ENCODE measurements at places on chromosomes 5 and 9.

GRCh38 chr9:135887585-135888050, 19.7 kb downstream of the CAMSAP1 start:
- DNase-seq: no peak

- no peak for DNase-seq
Measured at GRCh38 chr5:59416451-59416850, 477.1 kb downstream of the PDE4D start.

DNA sequence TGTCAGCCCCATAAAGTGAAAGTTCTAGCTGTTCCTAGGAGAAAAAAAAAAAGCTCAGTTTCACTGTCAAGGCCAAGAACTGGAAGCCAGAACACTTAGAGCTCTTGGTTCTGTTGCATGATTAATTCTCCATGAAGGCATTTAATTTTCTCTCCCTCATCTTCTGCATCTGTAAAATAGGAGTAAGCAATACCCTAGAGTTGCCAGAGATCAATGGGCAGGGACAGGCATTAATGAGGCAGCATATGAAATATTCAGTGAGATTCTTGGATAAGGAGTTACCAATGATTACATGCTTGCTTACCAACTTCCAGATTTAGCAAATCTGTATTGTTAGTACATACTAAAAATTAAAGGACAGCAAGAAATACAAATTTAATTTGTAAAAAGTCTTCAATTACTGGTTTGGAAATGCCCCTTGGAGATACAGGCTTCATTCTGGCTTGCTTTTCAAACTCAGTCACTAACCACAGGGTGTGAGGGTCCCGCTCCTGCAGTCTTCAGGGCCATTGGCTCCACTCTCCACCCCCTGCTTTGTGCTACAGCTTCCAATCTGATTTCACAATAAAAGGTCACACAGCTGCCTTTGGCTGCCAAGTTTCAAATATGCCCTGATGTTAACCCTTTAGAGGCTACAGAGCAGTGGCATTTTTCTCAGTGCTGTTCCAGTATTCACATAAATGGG, 624.6 kb downstream of the BNC2 start:
- no peak for DNase-seq

DNA sequence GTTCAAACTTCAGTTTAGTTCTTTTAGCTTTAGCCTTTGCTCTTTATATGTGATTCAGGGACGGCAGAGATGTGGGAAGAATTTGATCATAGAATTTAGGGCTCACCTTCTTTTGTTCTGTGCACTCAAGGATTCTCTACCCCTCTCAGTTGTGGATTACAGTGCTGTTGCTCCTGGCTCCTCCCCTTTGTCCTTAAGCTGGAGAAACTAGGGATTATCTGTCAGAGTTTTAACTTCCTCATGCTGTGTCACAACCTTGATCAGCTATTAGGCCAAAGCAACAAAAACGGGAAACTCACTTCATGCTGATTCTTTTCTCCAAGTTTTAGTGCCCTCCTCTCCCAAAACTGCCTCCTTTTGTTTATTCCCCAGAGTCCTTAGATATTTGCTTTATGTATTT, 13.0 kb upstream of the PCDHAC2 start:
- no peak for DNase-seq

DNA sequence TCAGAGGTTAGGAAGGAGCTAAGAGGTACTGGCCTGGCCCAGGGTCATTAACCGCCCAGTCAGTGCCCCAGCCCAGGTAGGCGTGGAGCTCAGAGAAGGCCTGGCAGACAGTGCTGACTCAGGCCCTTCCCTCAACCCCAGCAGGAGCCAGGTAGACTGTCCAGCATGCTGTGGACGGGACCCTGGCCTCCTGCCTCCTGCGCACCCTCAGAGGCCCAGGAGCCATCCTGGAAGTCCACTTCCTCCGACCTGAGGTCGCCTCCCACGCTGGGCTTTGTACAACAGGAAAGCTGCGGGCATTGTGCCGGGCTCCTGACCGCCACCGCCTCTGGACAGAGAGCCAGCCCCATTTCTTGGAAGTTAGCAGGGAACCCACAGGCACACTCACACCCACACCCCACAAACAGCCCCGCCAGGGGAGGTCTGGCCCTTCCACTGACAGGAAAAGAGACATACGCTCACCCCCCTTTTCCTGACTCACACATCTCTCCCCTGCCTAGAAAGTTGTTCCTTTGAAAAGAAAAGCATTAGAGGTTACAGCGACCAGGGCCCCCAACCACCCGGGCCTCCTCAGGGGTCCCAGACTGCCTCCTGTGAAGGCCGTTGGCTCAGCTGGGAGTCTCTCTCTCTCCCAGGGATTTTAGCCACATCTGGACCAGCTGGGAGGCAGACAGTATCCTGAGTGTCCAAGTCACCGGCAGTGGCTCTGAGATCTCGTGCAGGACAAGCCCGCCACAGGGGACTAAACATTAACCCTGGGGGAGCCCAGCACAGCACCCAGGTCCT, 7.7 kb downstream of the RALGDS start:
- DNase-seq: no peak

DNA sequence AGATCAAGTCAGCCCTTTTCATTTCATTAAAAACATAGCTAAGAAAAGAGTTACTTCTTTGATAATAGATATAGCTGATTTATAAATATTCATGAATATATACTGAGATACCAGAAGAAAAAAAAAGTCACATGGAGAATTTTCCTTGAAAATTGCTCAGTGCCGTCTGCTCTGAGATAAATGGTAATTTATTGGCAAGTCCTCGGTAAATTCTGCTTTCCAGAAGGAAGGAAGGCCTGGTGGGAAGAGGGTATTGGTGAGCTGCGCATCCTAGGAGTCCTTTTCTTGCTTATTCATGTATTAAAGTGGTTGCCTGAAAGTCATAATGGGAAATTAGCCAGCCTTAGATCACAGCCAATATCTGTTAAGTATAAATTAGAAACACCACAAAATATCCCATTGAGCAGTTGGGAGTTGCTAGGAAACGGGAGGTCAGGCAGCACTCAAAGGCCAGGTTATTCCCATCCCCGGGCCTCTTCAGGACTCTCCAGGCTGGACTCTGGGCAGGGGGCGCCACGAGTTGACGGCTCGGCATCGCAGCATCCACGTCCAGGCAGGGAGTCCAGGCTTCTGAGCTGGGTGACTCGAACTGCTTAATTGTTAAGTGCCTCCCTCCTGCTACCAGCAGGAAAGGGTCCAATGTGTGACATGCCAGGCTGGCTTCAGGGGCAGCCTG, 116.7 kb upstream of the RETREG1 start:
- DNase-seq: no peak

DNA sequence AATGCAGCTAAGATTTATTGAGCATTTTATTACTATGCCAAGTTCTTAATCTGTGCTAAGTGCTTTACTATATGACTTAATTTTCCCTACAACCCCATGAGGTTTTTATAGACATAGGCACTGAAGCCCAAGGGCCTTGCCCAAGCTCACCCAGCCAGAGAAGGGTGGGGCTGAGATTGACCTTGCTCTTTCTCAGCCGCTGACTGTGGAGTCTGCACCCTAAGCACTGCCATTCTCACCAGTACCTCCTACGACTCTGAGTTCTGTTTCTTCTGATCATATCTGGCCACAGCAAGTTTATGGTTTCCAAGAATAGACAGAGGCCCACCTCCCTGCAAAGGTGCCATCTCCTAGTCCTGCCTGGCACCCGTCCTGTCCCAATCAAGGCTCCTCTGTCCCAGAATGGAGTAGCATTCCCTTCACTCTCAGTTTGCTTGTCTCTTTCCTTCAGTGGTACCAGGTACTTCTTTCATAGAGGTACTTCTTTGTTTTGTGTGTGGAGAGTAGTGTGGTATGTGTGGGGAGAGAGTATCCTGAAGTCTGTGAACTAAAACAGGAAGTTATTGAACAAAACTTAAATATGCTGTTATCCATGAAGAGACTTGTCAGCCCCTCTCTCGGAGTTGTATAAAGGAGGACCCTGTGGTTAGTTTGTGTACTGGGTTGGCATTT, 42.6 kb downstream of the CSF1R start:
- no peak for DNase-seq

GRCh38 chr5:761059-761771, 23.3 kb downstream of the ZDHHC11B start:
- no peak for DNase-seq

- DNase-seq: no peak
Measured at GRCh38 chr5:68333649-68334552, 118.3 kb downstream of the PIK3R1 start.

GRCh38 chr9:99103901-99104458, 933 bp upstream of the TGFBR1 start:
- DNase-seq: no peak

DNA sequence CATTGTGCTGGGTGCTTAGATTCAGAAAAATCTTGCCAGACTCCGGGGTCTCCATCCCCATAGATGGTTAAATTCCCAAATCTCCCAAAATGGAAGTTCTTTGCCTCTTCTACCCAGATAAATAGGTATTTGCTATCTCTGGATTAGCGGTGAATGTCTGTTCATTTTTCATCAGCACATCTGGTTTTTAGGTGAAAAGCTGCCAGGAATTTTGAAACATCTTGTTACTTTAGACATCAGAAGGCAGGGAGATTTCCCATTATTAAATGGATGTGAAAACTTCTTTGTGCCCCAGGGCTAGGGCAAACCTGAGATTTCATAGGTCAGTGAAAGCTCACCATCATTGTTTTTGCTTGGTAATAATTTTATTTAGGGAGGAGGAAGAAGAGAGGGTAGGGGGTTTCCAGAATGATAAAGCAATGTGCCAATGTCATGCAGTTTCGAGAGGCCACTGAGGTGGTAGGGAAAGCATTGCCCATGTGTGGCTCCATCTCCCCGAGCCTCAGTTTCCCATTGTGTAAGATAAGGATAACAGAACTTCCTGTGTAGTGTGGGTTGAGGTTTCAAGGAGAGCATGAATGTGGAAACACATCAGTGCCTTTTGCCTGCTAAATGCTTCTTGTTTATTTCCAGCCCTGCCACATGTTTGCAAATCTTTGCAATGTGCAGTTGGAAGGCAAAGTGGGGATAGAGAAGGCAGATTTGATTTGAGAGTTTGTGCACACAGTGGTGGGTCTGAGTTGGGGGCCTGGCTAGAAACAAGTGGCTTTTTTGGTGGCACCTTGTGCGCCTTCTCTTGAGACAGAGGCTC, 147.2 kb upstream of the KLF4 start:
- no peak for DNase-seq

DNA sequence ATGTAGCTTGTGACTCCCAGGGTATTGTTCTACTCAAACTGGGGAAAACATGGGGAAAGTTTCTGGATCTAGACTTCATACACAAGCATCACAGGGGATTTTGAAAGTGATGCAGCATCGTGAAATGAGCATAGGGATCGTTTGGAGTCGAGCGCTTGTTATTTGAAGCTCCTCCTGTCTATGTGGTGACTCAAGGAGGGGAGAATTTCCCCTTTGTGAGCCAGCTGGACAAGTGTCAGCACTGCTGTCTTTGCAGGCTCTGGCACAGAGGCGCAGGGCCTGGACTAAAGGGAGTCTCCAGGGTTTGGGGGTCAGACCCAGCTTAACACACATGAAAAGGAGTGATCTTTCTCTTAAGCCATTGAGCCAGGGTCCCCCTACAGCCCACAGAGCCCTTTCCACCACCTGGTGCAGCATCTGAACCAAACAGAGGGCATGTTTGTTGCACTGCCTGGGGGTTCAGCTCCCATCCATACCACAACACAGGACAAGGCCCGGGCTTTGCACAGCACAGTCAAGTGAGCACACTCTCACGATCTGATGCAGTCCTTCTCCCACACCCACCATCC, 51.0 kb downstream of the IRF1 start:
- DNase-seq: no peak

- peak; percentile 38 for DNase-seq
Measured at GRCh38 chr9:133141833-133142595, 21.0 kb upstream of the RALGDS start.

GRCh38 chr5:59151162-59151889, 568.5 kb downstream of the RAB3C start:
- no peak for DNase-seq

All from activated CD4-positive, CD25-positive, alpha-beta regulatory T cell (primary cell).